Gastroesophageal sphincter (tissue), 4 donors: ENCODE measurements at places on chromosomes 12 and 14. TPM values are rescaled to one million over a fixed set of nuclear protein-coding genes. Genes with fewer than 3 reads are reported as not detected.

- ATAC-seq: no peak
Measured at GRCh38 chr12:79421236-79421740, 269.5 kb downstream of the PAWR start.

- no peak for ATAC-seq
Measured at GRCh38 chr14:73861073-73861472, 9.4 kb downstream of the PTGR2 start.

DNA sequence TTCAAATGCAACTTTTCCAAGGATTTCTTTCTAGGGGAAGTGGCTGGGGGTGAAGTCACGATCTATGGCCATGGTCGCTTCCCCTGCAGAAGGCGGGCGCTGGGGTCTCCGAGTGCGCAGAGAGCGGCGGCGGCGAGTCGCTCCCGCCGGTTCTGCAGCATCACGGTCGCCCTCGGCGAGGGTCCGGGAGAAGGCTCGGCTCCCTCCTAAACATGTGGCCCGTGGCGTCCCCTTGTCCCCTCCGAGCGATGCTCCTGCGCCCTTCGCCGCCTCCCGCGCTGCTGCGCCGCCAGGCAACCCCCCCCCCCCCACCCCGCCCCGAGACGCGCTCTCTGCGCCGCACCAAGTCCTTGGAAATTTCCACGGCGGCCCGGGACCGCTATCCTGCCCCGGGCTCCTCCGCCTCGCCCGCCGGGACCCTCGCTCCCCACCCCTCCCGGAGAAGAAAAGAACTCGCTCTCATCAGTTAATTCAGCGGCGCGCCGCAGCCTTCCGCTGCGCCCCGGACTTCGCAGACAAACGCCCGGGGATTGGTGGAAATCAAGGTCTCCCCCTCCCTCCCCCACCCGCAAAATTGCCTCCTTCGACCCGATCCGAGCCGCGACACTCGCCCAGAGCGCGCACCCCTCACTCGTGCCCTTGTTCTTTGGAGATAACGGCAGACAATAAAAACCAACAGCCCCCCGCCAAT is at the start of gene ST8SIA1:
ST8SIA1 (minus strand) TSS at position 298 of the 691 bp plus-strand sequence. CDS start 475 bp downstream, outside the sequence.
- peak; percentile 57 for ATAC-seq

- ATAC-seq: no peak
Measured at GRCh38 chr14:80787876-80788275, 153.7 kb downstream of the CEP128 start.

GRCh38 chr14:72617391-72618031 is 276.4 kb downstream of the DPF3 start:
- no peak for ATAC-seq

DNA sequence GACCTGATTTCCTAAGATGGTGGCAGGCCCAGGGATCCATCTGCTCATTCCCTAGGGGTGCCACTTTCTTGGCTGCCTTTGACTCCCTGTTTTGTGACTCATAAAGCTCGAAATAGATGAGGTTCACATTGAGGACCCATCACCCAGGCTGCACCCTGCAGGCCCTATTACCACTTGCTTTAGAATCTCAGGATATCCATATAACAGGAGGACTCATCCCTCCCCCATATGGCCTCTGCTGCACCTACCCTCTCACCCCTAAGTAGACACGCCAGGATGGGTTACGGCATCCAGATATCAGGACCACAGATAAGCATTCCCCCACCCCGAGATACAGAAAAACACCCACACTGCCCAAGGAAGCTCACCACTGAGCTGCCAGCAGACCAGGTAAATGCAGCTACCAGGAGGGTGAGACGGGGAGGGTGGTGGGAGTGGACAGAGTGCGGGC is 155.7 kb downstream of the DPF3 start:
- no peak for ATAC-seq

DNA sequence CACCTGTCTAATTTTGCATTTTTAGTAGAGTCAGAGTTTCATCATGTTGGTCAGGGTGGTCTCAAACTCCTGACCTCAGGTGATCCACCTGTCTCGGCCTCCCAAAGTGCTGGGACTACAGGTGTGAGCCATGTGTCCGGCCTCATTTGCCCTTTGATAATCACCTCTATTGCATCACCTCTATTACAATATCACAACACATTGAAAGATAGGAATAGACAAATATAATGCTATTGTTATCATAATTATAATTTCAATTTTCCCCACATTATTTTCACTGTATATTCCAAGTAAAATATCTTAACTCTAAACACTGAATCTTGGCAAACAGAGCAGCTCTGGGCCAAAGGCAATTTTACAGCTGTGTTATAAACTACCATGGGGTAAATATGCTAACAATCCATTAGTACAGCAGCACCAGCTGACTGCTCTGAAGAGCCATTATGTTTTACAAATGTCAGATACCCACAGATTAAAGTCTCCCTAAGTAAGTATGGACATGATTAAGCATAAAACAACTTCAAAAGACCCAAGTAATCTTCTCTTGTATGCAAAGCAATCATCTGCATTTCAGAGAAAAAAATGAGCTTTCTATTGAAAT is 173.2 kb downstream of the MED13L start:
- ATAC-seq: no peak

GRCh38 chr14:73655851-73656250 is 11.1 kb downstream of the DNAL1 start:
- ATAC-seq: no peak

DNA sequence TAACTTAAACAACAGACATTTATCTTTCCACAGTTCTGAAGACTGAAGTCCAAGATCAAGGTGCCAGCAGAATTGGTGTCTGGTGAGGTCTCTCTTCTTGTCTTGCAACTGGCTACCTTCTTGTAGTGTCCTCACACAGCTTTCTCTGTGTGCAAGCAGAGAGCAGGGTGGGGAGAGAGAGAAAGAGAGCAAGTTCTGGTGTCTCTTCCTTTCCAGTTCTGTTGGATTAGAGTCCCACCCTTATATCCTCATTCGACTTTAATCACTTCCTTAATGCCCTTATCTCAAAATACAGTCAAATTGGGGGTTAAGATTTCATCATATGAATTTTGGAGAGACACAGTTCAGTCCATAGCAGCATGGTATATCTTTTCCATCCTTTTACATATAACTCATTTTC is 40.8 kb downstream of the DYRK2 start:
- no peak for ATAC-seq

DNA sequence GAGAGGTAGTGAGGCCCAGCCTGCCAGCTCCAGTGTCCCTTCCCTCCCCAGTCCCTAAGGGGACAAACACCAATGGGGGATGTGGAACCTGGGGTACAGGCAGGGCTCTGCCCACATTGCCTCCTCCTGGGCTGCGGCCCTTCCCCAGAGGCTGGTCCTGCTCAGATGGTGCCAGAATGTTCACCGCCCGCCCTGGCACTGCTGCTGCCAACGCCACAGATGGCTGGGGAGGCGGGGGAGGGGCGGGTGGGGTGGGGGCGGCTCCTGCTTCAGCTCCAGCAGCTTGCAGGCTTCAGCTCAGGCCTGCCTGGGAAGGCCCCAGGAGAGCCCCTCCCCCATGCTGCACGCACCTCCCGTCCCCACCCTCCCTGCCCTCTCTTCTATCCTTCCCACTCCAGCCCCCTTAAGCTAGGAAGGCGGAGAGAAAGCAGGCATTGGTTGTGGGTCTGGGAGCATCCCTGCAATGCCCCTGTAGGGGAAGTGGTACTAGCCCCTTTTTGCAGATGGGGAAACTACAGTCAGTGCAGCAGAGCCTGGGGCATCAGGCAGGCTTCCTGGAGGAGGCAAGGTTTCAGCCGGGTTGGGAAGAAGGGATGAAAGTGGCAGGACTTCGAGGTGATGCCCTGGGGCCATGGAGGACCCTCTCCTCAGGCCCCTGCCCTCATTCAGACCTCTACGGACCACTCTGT is 2.0 kb upstream of the BEGAIN start:
- ATAC-seq: no peak

GRCh38 chr12:98371419-98371818 is 144.0 kb upstream of the TMPO start:
- ATAC-seq: no peak

- no peak for ATAC-seq
Measured at GRCh38 chr12:87382436-87382835, 646.8 kb downstream of the C12orf50 start.

DNA sequence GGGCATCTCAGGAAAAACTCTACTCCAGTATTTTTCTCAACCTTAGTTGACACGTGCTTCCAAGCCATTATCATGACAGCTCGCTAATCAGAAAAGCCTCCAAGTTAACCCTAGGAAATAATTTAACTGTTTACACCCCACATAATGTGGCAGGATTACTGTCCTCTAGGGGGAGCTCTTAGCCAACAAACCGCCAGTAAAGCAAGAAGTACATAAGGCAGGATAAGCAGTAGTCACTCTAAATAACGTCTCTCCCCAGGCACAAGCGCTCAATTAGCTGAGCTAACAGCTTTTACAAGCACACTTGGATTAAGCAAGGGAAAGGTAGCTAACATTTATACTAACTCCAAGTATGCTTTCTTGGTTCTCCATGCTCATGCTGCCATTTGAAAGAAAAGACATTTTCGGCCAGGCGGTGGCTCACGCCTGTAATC is 22.8 kb downstream of the APOBEC1 start:
- ATAC-seq: no peak

DNA sequence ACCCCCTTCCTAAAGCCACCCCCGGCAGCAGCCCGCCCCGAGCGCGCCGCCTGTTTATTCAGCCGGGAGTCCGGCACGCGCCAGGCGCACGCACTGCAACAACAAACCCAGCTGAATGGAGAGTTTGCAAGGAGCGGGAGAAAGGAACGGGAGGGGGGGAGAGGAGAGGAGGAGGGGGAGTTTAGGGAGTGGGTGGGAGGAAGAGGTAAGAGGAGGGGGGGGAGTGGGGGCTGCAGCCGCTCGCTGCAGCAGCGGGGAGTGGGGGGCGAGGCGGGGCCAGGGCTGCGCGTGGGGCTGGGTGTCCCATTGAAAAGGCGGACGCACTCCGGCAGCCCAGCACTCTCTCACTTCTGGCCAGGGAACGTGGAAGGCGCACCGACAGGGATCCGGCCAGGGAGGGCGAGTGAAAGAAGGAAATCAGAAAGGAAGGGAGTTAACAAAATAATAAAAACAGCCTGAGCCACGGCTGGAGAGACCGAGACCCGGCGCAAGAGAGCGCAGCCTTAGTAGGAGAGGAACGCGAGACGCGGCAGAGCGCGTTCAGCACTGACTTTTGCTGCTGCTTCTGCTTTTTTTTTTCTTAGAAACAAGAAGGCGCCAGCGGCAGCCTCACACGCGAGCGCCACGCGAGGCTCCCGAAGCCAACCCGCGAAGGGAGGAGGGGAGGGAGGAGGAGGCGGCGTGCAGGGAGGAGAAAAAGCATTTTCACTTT is at the start of gene ASCL1:
ASCL1 (plus strand) TSS at position 336 of the 712 bp plus-strand sequence. CDS start 571 bp downstream, outside the sequence.
- no peak for ATAC-seq

DNA sequence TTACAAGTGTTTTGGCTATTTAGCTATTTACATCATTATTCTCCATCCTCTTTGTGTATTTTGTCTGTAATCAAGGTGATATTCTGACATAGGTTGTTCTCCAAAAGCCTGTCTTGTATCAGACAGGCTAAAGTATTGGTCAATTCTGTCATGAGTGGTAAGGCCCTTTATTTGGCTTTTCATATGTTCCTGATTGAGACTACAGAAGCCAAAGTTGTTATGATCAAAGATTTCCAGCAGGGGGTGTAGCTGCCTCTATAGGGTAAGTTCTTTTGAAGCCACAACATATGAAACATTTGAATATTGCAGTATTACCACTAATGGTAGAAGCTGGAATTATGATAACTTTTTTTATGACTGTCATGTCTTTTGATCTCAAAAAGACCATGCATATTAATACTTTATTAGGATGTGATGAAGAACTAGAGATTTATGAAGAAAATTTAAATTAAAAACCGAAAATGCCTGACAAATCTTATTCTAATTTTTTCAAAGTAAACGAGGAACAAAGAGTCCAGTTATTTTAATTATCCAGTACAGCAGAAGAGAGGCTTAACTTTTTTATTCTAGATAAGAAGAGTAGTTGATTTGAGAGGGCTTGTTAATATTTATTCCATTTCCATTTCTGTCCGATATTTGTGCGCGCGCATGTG is 3.4 kb upstream of the ARHGAP5 start:
- ATAC-seq: no peak

GRCh38 chr12:24197532-24197931 is 248.1 kb upstream of the SOX5 start:
- ATAC-seq: no peak

DNA sequence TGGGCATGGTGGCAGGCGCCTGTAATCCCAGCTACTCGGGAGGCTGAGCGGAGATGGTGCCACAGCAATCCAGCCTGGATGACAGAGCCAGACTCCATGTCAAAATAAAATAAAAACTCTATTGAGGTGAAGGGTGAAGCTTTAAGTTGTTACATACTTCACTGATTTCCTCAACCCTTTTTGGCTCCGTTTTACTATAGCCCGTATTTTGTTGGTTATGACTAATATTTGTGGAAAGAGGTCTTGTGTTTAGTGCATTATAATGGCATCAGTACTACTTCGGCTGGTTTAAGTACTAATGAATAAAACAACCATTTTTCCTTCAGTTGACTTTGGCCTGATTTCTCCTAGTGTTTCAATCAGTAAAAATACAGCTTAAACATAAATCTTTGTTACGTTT is 27.0 kb upstream of the SLC2A14 start:
- ATAC-seq: no peak

- ATAC-seq: peak; percentile 48
Measured at GRCh38 chr12:52156757-52157565, 34.9 kb downstream of the KRT80 start.

DNA sequence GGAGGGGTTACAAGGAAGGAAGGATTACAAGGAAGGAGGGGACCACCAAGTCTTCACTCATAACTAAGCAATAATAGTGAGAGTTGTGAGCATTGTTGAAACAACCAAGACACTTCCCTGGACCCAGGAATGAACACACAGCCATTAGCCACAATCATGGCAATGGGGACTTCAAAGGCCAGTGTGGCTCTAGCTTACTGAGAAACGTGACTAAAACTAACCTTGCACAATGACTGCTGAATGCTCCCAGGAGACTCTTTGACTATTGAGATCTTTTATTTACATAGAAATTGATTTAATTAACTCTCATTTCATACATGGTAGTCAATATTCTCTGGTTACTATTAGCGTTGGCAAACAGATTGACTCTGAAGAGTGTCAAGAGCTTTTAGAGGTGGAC is 263.0 kb upstream of the SOX5 start:
- no peak for ATAC-seq

GRCh38 chr12:3961591-3961990 is 88.4 kb upstream of the PARP11 start:
- ATAC-seq: no peak

DNA sequence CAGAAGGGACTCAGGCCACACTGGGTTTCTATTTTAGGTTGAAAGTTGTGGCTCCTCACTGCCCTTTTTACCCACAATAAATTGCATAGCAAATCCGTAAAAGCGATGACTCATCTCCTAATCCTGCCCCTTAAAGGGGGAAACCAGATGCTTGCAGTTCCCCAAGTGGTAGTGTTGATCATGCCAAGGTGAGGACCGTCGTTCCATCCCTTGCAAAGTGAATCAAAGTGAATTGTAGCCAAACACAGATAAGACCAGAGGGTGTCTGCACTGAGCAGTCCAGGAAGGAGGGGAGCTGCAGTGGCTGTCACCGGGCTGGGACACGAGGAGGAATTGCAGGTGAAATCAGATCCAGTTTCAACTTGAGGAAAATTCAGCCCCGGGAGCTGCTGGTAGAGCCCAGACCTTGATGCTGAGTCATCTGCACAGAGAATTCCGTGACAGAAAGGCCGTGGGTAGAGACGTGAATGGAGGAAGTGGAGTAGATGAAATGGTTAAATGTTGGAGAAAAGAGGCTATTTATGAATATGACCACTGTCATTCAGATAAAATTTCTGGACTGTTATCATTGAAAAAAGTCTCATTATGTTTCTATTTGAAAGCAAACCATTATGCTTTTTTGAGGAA is 44.2 kb upstream of the MMP17 start:
- ATAC-seq: no peak

The DAO gene
- total RNA-seq: 2.5 TPM

The ZBTB42 gene
- 3.1 TPM for total RNA-seq

The NUAK1 gene
- total RNA-seq: 9.5 TPM

The ALDH1L2 gene
- total RNA-seq: 6.9 TPM

The ABCD2 gene
- 2.0 TPM for total RNA-seq

The IGF1 gene
- 58.7 TPM for total RNA-seq
